ENCODE measurements at places on chromosomes 1 and 21. TPM values are rescaled to one million over a fixed set of nuclear protein-coding genes. Genes with fewer than 3 reads are reported as not detected.

EVA1B gene
- total RNA-seq = 27.7 TPM

DNA sequence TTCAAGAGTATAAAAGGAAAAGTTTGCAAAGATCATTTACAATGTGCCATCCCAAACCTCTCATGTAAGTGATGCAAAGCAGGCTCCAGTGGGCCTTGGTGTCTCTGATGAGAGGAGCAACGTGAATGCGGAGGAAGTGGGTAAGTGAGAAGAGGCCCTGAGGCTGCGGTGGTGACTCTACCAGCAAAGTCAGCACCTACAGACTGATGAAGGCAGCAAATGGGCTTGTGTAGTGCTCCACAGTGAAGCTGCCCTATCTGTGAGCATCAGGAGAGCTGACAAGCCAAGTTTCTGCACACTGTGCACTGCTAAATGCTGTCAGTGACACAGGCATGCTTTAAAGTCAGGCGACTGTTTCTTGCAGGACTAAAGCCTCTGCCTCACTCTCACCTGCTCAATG lies 15.6 kb upstream of the RAP1A start:
- DNase-seq = no peak

DNA sequence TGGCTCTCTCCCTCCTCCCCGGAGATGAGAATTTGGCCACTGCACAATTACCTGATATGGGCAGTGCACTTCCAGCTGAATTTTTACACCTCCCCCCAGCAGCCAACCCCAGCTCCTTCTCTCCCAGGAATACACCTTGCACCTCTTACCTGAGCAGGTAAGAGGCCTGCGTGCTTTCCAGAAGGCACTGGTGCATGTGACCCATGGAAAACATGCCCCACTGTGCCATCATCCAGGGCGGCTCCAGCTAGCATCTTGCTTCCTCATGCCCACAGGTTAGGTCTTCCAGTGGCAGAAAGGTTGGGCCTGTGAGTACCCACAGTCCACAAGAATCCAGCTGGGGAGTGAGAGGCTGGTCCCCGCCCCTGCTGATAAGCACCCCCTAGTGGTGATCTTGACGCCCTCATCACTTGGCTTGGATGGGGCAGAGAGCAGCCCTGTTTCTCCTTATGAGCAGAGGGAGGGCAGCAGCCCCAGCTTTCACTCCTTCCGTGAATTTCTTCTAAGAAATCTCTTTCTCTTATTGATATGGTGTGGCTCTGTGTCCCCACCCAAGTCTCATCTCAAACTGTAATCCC lies 57.8 kb downstream of the EDARADD start:
- no peak for DNase-seq

DNA sequence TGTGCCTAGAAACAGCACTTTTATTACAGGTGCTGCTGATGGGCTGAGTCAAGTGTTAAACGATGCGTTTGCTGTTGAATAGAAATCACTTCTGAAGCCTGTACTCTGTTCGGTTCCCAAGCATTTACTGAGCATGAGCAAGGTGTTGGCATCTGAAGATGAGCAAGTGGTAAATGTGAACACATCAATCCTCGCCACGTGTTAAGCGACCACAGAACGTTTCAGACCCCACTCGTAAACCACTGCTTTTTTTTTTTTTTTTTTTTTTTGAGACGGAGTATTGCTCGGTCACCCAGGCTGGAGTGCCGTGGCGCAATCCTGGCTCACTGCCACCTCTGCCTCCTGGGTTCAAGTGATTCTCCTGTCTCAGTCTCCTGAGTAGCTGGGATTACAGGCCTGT lies 241.2 kb downstream of the SETD4 start:
- DNase-seq = no peak

GRCh38 chr1:3968851-3969250 lies 68.8 kb upstream of the C1orf174 start:
- DNase-seq = no peak

- DNase-seq = no peak
These were observed 33.8 kb downstream of the RSPH1 start for GRCh38 chr21:42461881-42462877.

Data from urinary bladder (tissue), 4 donors.